ENCODE measurements at places on chromosomes 1 and 21. TPM values are rescaled to one million over a fixed set of nuclear protein-coding genes. Genes with fewer than 3 reads are reported as not detected.

TEX38 gene
- 432 TPM for polyA plus RNA-seq

ETNK2 gene
- polyA plus RNA-seq: 187 TPM

RIPPLY3 gene
- 0.25 TPM for polyA plus RNA-seq

SCAMP3 gene
- 63.0 TPM for polyA plus RNA-seq

RPL11 gene
- polyA plus RNA-seq: 1,029 TPM

RHD gene
- 0.34 TPM for polyA plus RNA-seq

SERINC2 gene
- 9.5 TPM for polyA plus RNA-seq

SLC44A5 gene
- polyA plus RNA-seq: 10.6 TPM

SF3B4 gene
- 121 TPM for polyA plus RNA-seq

GRCh38 chr21:41611966-41612606 lies 104.1 kb upstream of the TMPRSS2 start:
- no peak for DNase-seq

DNA sequence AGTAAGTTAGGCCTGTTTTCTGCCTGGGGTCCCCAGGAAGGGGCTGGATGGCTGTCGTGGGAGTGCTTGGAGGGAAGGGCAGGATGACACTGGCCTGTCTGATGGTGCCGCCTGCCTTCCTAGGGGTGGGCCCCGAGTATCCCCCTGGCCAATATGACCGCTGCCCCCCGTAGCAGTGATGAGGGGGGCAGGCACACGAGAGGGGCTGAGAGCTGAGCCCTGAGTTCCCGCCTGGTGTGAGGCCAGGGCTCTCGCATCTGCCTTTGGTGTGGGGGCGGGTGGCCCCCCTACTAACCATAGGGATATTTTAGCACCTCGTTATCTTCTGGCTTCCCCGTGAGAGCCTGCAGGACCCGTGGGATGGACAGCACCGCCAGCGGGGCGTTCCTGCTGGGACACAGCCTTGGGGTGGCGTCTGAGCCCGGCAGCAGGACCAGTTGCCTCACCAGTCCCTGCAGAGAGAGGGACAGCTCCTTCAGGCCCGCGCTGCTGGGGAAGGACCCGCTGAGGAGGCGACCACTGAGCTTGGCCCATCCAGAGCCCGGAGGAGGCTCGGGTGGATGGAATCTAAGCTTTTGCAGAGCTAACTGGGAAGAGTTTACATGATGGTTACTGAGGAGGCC lies 10.4 kb downstream of the KRTAP10-1 start:
- DNase-seq: no peak

- no peak for DNase-seq
Measured at GRCh38 chr1:216186816-216187215, 236.4 kb downstream of the USH2A start.

DNA sequence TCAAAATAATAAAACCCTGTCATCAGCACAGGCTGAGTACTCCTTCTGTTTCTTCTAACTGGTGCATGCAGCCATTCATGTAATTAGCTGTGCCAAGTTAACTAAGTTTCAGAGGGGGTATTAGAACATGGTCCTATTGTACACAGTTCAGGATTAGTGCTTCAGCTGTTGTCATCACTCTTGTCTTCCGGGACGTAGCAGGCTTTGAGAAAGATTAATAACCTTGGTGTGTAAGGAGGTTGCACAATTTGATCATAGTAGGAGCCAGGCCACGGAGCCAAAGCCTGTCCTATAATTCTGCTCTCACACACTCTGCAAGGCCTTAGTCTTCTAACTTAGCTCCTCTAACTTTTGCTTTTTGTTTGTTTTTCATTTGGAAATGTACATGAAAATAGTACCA lies 44.7 kb downstream of the PTGFRN start:
- DNase-seq: no peak

- no peak for DNase-seq
Measured at GRCh38 chr1:95179205-95179986, 54.6 kb upstream of the RWDD3 start.

DNA sequence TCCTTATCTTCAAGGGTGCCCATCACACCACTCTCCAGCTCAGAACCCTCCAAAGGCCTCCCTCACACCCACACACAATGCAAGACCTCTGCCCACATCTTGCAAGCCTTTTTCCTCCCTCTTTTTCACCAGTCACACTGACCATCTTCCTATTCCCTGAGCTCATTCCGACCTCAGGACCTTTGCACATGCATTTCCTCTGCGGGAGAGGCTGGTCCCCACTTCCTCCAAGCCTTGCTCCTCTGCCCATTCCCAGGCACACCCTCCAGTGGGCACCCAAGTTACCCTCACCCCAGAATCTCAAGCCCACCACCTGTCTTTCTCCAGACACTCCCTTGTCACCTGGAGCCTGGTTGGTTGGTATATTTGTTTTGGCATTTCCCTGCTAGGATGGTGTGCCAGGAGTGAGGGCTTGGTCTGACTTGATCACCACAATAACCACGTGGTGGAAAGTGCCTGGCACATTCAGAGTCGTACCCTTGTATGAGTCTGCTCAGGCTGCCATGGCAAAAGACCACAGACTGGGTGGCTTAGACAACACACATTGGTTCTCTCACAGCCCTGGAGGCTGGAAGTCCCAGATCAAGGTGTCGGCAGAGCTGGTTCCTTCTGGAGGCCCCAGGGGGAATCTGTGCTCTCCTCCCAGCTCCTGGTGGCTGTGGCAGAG lies 13.2 kb downstream of the MX2 start:
- DNase-seq: no peak

DNA sequence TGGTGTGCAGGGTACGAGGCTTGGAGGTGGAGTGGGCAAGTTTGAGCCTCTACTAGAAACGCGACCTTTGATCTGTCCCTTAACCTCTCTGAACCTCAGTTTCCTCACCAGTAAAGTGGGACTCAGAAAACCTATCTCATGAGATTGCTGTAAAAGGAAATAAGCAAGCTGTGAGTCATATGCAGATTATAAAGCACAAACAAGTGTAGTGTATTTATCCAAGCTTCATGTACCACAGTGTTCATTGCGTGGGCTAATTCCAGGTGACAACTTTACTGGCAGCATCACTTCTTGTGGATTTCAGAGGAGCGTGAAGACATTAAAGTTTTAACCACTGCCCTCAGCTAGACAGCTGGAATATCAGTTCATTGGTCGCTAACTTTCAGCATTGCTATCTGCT lies 44.4 kb downstream of the ZNF697 start:
- no peak for DNase-seq

DNA sequence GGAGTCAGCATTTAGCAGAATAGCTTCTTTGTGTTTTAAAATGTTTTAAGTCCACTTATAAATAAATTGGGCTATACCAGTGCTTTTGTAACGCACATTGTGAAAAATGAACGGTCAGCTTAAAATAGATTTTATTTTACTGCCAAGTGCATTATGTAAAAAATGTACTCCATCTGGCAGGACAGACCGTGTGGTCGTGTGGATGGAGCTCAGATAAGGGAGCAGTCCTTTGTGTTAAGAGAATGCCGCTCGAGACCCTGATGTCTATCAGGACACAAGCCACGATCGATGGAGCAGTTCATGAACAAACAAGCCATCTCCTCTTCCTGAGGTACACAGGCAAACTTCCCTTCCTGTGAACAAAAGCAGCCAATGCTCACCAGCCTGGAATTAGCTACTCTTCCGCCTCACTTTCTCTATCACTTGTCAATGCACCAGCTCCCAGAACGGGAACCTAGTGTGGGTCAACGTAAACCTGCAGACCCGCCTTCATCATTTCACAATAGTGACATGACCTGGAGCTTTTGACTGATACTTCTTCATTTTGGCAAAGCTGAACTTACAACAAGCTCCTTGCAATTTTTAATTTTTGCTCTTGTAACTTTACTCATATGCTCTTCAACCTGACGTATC lies 243.5 kb downstream of the TGFB2 start:
- no peak for DNase-seq

DNA sequence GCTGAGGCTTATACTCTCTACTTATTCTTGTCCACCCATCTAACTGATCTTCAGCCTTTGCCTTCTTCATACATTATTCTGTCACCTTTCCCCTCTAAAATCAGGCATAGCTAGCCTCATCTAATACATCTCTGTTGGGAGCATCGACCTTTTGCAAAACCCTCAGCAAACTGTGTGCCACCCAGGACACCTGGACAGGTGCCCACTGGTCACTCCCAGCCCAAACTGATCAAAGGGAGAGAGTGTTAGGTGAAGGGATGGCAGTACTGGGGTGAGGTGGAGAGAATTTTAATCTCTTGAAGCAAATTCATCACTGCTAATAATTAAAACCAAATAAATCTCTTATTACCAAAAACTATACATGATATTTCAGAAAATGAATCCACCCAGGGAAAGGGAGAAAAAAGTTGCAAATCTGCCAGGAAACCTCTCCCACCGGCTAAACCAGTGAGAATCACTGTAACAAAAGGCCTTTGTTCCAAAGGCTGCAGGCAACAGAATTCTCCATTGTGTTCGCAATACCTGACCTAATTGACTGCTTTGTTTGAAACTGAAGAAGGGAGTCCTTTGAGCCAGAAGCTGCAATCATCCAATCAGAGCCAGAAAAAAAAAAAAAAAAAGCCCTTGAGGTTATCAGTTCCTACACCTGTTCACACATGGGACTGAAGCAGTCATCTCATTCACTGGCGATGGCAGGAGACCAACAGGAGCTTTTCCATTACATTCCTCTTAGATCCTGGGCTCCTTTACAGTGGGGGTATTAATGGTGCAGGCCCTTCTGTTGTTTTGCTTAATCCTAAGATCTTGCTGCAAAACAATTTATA lies 172.6 kb downstream of the APP start:
- peak; percentile 63 for DNase-seq

GRCh38 chr21:45938811-45939520 lies 42.6 kb upstream of the COL6A1 start:
- DNase-seq: no peak

GRCh38 chr1:168138134-168138533 lies 1.4 kb upstream of the GPR161 start:
- DNase-seq: no peak

DNA sequence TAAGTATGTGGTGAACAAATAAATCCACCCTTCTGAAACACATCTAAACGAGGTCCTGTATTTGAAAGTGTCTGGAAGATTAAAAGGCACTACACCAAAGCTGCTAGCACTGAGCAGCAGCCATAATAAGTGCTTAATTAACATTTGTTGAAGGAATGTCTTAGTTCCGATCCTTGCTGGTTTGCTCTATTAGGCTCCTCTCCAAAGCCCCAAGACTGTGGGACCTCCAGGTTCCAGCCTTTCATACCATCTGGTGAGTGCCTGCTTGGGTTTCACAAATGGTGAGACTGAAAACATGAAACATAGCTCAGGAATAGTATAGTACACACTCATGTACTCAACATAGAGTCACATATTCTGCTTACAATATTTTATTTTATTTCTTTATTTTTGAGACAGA lies 640 bp upstream of the CYP2J2 start:
- DNase-seq: no peak

GRCh38 chr1:38579056-38579455 lies 280.5 kb downstream of the RRAGC start:
- DNase-seq: no peak

Measured in testis (tissue), 5 donors.